ENCODE measurements at places on chromosomes 7 and 10.

DNA sequence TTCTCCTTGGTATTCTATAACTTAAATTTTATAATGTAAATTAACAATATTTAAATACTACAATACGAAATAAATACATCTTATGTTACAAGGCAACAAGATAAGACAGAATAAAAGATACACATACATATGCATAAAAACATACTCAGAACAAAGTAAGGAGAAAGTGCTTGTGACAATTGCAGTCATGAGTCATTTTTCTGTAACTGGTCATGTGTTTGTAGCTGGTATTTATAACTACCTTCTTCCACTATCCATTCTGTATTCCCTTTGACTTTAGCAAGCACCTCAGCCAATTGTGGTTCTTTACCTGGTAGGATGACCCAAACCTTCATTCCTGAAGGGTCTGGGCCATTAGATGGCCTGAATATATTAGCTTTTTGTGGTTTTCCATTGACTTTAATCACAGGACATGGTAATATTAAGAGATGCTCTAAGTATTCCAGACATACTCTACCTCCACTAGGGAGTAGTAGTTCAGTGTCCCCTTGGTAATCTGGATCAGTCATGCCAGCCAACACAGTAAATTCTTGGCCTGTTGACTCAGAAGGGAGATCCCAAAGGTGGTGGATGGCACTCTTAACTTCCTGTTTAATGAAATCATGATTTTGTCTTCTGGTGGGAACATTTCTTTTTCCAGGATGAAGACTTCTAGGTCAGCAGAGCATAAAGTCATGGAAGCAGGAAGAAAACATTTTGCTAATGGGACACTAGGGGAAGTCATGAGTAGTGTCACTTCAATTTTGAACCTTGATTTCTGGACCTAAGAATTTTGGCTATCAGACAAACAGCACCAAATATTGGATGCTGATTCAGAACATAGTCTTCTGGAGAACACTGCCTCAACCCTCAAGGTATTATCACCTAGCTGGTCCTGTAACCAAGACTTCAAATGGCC is 733.7 kb upstream of the IGFBP3 start:
- DNase-seq = no peak

DNA sequence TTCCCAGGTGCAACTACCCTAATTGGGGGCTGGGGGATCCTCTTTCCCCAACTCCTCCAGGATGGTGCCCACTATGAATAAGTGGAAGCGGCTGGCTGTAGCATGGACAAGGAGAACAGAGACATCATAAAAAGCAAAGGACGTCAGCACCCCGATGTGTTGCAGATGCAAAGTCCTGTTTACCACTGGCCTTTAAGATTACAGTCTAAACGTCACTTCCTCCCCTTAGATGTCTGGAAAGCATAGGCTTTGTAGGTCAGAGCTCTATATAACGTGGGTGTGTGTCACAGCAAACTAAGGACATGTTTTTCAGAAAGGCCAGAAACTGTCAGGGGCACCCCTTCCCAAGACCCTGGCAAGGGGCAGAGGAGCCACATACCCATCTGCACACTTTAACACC is 7.9 kb downstream of the COBL start:
- no peak for DNase-seq

DNA sequence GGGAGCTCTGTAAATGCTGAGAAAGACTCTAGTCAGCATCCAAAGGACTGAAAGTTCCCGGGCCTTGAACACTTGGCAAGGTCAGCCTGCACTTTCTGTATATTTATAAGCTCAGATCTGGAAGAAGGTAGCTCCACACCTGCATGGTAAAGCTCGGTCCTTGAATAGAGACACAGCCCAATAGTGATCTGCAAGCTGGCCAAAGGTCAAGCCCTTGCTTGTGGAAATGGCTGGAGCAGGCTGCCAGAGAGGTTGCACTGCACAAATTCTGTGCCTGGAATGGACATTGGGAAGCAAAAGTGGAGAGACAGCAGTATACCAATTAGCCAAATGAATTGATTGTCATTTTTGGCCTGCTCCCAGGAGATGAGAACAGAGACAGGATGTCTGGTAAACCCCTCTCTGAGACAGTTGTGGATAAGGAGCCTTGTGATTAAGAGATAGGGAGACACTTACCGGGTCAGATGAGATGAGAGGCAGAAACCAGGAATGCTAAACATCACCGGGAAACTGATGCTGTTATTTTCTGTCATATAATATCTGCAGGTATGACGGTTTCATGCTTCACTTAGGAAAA is 8.0 kb upstream of the FRA10AC1 start:
- DNase-seq = no peak

DNA sequence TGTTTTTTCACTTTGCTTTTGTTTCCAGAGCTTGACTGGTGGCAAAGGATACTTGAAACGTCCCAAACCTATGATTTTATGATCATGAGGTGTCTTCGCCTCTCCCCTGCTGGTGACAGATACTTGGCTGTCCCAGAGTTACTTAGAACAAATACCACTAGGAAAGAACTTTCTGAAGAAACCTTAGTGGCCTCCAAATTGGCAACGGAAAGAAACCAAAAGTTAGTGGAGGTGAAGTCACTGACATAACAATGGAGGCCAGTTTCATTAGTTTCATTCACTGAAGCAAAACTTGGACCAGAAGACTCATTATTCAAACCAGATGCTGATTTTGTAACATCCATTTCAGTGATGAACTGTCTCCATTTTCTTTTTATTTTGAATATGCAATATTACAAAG is 68.6 kb downstream of the JAZF1 start:
- DNase-seq = no peak

DNA sequence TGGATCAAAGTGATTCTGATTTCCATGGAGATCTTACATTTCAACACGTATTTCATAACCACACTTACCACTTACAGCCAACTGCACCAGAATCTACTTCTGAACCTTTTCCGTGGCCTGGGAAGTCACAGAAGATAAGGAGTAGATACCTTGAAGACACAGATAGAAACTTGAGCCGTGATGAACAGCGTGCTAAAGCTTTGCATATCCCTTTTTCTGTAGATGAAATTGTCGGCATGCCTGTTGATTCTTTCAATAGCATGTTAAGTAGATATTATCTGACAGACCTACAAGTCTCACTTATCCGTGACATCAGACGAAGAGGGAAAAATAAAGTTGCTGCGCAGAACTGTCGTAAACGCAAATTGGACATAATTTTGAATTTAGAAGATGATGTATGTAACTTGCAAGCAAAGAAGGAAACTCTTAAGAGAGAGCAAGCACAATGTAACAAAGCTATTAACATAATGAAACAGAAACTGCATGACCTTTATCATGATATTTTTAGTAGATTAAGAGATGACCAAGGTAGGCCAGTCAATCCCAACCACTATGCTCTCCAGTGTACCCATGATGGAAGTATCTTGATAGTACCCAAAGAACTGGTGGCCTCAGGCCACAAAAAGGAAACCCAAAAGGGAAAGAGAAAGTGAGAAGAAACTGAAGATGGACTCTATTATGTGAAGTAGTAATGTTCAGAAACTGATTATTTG is 15.3 kb downstream of the HNRNPA2B1 start:
- no peak for DNase-seq

DNA sequence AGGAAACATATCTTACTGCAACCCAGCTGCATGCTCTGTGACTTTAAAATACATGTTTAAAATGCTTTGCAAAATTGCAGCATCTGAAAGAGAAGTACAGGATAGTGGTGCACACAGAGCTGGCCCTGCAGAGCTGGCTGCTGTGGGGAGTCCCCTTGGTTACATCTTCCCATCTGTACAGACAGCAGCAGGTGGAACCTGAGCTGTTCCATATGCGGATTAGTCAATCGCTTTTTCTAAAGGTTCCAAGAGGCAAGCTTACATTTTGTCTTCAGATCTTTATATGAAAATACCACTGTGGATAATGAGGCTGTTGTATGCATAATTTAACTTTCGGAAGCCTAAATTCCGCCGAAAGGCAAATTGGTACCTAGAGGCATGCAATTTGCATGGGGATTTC is 444.1 kb downstream of the NRG3 start:
- no peak for DNase-seq

DNA sequence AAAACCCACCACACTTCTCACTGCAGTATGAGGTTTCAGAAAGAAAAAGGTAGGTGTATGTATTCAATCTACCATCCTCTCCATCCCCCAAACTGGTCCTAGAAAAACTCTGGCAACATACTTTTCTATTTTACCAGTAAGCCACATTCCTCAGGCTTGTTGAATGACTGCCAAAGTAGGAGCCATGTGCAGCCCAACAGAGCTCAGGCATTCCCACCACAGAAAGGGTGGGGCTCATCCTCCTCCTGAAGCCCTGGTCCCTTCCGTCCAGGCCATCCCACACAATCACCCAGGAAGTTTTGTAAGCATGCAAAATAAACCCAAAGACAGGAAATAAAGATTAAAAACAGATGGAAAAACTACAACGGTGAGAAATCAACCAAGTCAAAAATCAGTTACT is 57.2 kb downstream of the MAD1L1 start:
- DNase-seq = no peak

GRCh38 chr10:120600871-120601649 is 144.0 kb downstream of the PLPP4 start:
- DNase-seq = no peak

DNA sequence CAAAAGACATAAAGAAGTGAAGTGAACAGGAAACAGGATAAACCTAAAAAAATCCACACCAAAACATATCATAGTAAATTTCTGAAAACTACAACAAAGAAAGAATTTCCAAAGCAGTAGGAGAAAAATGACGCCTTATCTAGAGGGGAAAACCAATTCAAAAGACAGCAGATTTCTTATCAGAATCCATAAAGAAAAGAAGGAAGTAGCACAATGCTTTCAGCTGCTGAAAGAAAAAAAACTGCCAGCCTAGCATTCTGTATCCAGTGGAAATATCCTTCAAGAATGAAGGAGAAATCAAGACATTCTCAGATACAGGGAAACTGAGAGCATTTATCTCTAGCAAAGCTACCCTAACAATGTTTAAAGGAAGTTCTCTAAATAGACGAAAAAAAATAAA is 37.8 kb downstream of the PDLIM1 start:
- no peak for DNase-seq

GRCh38 chr10:6722616-6723004 is 142.5 kb upstream of the PRKCQ start:
- no peak for DNase-seq

GRCh38 chr10:11272915-11273389 is 255.3 kb downstream of the CELF2 start:
- DNase-seq = no peak

GRCh38 chr10:26169466-26169865 is 47.1 kb upstream of the GAD2 start:
- DNase-seq = no peak

- DNase-seq = no peak
Observed at GRCh38 chr10:23314835-23315239, 29.8 kb downstream of the C10orf67 start.
